Activated CD4-positive, CD25-positive, alpha-beta regulatory T cell (primary cell): ENCODE measurements at places on chromosomes 6 and 20.

DNA sequence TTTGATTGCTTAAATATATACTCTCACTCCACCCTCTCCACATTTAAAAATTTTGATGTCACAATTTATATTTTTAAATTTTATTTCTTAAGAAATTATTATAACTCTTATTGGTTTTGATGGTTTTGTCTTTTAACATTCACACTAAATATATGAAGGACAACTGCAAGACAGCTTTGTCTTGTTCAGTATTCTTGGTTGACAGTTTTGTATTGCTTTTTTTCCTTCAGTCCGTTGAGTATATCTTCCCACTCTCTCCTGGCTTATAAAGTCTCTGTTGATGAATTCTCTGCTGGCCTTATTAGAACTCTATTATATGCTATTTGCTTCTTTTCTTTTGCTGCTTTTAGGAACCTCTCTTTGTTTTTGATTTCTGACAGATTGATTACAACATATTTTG is 392.2 kb downstream of the C6orf118 start:
- no peak for DNase-seq

DNA sequence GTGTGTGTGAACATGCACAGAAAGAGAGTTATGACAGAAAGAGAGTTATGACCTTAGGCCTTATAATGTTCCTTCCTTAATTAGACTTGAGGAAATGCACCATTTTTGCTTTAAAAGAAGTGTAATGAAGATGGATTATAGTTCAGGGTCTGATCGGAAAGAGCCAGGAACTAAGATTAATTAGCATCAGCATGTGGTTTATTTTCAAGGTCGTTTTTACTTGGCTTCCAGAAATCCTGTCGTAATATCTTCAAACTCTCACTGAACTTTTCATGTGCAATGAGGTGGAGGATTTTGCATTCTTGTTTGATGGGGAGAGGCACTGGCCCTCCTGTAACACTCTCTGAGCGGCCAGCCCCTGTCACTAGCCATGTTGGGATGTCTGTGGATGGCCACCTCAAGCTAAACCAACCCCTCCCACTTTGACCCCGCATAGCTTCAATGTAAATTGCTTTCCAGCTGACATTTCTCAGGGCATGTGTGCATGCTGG is 116.8 kb downstream of the CDC5L start:
- DNase-seq = no peak

DNA sequence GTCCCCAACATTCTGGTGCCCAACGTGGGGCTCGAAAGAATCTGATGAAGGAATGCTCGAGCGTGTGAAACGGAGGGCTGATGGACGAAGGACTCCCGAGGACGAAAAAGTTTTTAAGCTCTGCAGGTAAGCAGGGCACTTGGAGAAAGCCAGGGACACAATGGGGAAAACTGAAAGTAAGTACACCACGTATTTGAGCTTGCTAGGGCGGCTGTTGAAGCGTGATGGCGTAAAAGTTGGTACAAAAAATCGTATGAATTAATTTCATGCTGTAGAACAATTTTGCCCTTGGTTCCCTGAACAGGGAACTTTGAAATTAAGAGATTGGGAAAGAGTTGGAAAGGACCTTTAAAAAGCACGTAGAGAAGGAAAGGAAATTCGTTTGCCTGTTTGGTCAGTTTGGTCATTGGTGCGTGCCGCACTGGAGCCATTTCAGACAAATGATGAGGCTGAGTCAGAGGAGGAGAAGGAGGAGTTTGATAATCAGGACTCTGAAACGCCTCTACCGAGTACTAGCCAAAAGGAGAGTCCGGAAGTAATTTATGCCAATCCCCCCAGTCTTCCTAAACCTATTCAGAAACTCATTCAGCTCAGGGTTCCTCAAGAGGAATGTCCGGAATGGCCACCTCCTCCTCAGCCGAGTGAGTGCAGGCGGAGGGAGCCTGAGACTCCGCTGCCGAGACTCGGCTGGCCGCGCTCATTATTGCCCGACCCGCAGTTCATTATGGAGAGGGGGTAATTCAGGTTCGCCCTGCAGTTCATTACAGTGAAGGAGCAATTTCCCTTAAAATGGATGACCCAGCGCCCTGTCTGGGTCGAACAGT is 59.2 kb upstream of the PRSS16 start:
- peak; percentile 9 for DNase-seq

- no peak for DNase-seq
Measured at GRCh38 chr6:95325916-95326315, 251.4 kb upstream of the MANEA start.

DNA sequence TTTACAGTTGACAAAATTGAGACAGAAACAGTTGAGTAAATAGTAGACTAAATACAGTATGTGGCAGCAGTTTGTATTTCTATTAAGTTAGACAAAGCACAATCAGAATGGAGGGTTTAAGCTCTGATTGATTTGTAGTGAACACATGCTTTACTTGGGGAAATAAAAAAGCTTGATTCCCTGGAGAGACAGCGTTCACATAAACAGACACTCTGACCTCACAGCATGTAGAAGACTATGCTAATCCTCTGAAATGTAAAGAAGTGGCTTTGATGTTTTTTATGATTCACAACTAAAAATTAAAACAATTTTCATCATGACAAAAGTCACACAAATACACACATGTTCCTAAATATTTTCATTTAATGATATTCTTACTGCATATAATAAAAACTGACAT is 126.9 kb upstream of the FAM83B start:
- no peak for DNase-seq

- DNase-seq = no peak
Measured at GRCh38 chr20:35662551-35662950, 2.1 kb downstream of the CPNE1 start.

DNA sequence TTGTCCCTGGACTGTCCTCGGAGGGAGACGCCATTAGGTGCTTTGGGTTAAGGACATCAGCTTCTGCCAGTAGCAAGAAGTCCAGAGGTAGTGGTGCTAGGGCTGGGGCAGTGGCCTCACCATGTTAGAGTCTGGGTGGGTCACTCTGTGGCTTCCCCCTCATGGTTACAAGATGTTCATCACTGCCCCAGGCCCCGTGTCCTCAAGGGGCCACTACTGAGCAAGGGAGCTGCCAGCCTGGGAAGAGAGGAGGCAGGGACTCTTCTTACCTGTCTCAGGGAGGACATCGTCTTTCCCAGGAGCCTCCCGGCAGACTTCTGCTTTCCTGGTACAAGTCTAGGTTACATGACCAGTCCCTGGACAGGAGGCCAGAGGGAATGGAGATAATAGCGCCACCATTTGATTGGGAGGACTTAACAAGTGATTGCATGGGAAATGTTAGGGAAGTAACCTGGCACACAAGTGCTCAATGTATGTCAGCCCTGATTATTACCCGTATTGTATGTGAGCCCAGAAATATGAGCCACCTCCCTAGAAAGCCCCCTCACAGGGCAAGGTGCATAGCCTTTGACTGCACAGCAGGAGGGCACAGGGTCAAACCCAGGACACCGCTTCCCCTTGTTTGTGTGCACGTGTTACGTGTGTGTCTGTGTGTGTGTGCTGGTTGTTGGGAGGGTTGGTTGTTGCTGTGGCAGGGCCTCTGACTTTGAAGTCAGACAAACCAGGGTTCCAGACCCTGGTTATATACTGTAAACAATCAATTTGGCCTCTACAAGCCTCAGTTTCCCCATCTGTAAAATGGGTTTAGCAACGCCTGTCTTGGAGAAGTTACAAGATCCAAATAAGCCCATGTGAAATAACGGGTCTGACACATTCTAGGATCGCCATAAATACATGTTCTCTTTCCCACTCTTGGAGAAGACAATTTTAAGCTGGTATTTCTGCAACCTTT is 30.0 kb downstream of the SIRPA start:
- DNase-seq = no peak

- DNase-seq = no peak
Measured at GRCh38 chr6:81531869-81532561, 220.5 kb downstream of the TENT5A start.

GRCh38 chr20:25275813-25276532 is 28.1 kb downstream of the PYGB start:
- no peak for DNase-seq

GRCh38 chr6:156905801-156906200 is 128.6 kb downstream of the ARID1B start:
- DNase-seq = no peak

DNA sequence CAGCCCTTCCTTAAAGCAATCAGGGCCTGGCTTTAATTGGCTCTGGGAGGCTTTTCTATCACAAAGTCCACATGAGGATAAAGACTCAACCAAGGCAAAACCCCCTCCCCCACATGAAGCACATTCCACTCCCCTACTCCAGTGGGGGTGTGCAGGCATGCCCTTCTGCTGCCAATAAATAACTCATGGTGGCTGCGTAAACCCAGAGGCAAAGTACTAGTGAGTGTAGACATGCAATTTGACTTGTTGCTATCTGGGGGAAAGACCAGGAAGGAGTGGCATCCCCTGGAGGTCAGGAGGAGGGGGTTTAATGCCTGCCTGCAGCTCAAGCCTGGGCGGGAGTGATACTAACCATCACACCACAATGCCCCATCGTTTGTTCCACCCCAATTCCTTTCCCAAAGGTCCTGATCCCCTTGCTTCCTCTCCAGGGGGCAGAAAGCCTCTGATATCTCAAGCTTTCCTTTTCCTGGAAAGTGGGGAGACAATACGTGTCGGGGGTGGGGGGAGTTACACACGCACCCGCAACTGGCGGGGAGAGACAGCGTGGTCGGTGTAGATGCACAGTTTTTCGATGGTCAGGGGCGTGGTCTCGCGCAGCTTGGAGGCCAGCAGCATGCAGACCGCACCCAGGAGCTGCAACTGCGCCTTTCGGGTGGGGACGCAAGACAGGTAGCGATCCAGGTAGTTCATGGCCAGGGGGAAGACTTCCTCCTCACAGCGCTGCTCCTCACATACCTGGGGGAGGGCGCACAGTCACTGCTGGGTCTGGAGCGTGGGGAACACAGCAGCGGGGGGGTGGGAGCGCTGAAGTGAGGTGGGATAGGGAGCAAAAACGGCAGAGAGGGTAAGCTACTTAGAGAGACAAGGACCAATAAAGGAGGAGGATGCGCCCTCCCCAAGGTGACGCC is 1.5 kb downstream of the CCND3 start:
- no peak for DNase-seq

DNA sequence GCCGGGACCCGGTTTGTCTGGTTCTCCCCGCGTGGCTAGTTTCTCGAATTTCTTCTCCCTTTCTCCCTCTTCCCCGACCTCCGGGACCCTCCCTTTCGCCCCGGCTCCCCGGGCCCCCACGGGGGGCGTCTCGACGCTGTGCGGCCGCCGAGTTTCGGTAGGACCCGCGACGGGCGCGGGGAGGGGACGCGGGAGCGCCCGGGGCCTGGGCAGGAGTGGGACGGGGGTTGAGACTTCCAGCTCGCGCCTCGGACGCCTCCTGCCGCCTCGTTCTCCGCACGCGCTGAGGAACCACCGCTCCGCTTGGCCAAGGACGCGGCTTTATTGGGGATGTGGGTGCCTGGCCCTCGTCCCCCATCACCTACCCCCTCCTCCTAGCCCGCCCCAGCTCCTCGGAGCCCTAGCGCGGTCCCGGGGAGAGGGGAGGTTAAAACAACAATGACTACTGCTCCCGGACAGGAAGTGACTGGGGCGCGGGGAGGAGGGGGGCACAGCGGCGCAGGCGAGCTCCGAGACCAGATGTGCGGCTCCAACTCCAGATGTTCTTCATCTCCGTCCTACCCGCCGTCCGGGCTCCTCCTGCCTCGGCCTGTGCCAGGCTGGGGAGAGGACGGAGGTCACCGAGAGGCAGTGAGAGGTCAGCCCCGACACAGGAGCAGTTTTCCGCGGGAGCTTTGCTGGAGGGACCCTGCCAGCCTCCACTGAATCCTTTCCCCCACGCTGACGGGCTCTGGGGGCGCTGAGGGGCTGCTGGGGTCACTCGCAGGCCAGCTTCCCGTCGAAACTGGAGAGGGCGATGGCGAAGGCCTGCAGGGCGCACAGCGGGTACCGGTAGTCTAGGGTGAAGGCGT is 917 bp upstream of the TEAD3 start:
- DNase-seq = peak; percentile 16

DNA sequence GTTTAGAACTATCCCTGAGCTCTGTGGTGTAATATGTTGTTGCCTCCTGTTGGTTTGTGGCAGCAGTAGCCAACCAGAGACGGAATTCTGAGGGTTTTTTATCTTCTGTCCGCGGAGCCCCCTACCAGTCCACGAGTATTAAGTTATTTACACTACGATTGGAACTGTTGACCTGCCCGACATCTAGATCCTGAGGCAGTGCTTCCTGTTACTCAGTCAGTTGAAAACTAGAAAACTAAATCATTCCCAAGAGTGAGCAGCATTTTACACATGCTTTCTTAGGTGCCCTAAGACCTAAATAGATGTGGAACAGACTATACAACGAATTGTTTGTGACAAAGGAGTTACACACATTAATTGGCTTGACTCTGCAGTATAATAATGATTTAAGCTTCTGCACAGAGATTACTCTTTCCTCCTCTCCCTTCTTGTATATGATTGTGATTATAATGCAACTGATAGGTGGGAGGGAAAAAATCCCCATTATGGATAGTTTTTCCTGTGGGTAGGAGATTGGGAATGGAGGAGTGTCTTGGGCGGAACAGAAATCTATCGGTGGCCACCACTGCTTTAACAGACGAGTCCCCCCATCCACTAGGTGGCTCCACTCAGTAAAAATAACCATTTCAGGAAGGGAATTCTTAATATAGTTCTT is 1.7 kb downstream of the LOC128125822 start:
- DNase-seq = peak; percentile 13
